Panc1 (cell line): ENCODE measurements at places on chromosomes 2 and 18.

DNA sequence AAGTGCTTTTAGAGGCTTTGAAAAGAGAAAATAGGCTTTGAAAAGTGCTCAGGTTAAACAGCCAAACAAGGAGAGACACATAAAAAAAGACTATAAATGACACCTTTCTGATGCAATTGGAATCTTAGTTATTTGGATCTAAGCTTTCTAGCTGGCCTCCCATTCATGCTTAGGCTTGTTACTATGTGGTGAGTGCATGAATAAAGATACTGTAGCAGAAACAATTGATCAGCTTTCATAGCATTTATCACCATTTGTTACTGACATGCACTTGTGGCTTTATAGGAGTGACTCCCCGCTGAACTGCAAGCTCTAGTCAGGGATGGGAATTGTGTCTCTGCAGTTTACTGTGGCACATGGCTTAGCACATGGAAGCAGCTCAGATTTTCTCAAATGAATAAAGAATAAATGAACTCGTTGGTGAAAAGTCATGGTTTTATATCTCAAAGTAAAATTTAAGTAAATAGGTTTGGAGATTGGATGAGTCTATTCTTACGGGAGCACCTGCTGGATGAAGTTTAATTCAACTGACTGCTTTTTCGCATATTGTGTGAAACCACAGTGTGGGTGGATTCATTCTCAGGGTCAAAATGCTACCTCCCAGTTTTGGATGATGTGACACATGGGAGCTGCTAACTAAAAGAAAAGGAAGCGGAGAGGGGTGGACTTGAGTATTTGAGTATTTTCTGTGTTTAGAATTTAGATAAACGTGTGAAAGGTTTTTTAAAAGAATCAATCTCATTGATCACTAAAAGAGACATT is 91.1 kb upstream of the NOL4 start:
- DNase-seq: no peak

- DNase-seq: no peak
These were observed 202.1 kb upstream of the TNP1 start for GRCh38 chr2:217061916-217062505.

DNA sequence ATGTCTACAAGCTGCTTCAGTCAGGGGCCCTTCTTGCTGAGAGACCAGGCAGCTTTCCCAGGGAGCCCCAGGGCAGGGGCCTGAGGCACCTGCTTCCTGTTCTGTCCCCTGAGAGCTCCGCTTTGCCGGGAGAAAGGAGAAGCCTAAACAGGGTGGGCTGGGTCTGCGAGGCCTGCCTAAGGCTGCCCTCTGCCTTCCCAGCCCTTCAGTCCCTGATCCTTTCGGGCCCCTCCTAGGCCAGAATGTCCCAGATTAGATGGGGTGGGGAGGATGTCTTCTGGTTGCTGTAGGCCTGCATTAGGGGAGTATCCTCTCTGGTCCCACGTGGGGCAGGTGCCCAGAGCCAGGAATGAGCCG is 72.4 kb downstream of the TGOLN2 start:
- DNase-seq: no peak

DNA sequence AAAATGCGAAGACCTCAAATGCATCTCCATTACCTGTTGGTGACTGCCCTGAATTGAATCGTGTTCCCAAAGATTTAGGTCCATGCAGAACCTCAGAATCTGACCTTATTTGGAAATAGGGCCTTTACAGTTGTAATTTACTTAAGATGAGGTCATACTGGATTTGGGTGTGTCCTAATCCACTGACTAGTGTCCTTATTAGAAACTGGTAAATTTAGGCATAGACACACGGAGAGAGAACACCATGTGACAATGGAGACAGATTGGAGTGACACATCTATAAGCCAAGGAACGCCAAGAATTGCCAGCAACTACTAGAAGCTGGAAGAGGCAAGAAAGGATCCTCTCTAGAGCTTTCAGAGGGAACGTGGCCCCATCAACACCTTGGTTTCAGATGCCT is 203.1 kb downstream of the SMAD2 start:
- no peak for DNase-seq

GRCh38 chr18:28086670-28087552 is 90.0 kb downstream of the CDH2 start:
- no peak for DNase-seq

GRCh38 chr2:232787806-232788205 is 11.4 kb upstream of the KCNJ13 start:
- no peak for DNase-seq

DNA sequence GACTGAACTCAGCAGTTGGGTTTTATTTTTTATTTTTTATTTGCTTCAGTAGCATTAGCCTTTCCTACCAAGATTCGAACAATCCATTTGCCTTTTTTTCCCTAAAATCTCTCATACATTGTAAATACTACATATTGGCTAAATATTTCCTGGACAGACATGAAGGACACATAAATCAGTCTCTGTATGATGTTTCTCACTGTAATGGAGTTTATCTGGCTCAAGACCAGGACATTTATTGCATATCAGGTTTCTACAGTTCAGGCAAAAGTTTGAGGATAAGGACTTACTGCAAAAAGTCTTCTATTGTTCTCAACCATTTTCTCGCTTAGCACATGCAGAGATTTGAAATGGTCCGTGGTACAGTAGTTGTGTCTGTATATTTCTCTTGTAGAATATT is 3.3 kb downstream of the CLUL1 start:
- DNase-seq: no peak

GRCh38 chr2:58051445-58051844 is 4.8 kb downstream of the VRK2 start:
- no peak for DNase-seq

DNA sequence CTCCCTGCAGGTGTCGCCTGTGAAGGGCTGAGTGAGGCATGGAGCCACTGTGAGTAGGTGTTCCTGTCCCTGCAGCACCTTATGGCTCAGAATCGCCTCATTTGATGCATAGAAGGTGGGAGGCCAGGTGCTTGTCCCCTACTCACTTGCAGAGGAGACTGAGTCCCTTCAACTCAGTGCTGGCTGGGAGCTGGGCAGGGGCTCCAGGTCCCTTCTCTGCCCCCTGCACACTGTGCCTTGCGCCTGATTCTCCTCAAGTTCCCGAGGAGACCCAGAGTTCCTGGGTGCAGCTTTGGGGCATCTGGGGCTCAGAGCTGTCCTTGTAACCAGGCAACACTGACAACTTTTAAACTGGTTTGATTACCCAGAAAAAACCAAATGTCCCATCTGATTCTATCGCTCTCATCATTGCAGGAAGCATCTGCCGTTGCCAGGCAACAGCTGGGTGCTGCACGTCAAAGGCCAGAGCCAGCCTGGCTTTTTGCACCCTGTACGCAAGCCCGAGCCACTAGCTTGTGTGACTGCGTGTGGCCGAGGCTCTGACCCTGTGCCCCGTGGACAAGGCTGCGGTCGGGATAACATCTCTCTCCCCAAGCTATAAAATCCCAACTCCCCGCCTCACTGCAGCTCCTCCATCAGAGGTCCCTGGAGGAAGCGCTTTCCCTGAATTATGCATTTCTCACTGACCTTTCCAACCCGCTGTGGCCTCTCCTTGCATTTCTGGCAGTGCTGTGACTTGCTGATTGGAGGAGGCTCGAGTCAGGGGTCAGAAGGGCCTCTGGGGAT is 130.8 kb upstream of the HDAC4 start:
- DNase-seq: no peak

GRCh38 chr2:55161295-55162210 is 70.5 kb downstream of the CLHC1 start:
- no peak for DNase-seq
